GM23338 (cell line): ENCODE measurements at places on chromosomes 13 and 19. TPM values are rescaled to one million over a fixed set of nuclear protein-coding genes. Genes with fewer than 3 reads are reported as not detected.

DNA sequence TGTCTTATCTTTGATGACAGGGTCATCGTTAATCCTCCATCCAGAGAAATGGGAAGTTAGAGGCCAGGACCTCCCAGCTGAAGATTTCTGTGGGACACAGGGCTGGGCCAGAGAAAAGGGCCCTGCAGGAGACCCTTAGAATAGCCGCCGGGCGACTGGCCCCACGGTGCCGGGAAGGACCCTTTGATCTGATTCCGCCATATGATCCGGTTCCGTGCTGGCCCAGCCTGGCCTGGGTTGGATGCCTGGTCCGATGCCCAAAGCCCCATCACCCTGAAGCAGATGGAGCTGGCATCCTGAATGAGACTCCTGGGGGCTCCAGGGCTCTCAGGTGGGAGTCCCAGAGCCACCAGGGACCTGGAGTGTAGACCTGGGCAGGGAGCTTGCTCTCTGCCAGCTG is 6.0 kb upstream of the STK11 start:
- no peak for DNase-seq

GRCh38 chr13:41670873-41671443 is 213.6 kb downstream of the RGCC start:
- no peak for DNase-seq

DNA sequence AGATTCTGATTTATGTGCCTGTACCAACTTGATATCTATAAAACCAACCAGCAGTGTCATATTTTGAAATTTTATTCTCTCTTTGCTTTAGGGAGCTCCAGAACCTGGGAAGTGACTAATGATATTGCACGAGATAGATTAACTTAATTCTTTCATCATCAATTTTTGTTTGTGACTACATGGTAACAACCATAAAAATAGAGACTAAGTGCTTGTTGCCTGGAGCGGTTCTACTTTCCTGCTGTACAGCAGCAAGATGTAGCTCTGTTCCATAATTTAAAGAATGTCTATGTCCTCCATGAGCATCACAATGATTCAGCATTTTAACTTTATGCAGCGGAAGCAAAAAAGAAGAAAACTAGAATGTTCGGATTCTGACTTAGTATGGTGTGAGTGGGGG is 275.6 kb downstream of the KLF5 start:
- DNase-seq: no peak

DNA sequence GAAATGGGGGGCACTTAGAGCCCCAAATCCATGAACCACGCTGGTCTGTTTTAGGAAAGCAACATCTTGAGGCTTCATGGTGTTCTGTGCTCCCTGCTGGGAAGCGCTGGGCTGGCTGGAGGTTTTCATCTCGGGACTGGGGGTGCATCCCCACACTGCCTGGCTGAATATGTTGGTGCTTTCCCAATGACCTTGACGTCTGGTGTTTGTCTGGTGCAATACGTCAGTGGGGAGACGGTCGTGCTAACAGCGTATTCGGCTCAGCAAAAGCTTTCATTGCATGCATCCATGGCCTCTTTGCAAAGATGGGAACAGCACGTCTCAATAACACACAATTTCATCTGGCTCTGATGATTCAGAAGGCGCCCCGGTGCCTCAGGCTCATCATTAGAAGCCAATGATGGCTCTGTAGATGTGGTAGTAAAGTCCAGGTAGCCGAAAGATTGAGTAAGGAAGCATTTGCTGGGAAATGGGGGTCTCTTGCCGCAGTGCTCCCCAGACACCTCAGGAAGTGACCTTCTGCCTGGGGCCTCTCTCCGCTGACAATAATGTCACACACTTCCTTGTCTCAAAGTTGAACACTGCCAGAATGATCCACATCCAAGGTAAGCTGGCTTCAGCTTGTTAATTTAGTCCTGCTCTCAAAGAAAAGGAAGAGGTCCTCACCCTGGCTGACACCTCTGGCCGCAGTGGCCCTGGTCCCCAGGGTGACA is 97.7 kb downstream of the ING1 start:
- DNase-seq: no peak

DNA sequence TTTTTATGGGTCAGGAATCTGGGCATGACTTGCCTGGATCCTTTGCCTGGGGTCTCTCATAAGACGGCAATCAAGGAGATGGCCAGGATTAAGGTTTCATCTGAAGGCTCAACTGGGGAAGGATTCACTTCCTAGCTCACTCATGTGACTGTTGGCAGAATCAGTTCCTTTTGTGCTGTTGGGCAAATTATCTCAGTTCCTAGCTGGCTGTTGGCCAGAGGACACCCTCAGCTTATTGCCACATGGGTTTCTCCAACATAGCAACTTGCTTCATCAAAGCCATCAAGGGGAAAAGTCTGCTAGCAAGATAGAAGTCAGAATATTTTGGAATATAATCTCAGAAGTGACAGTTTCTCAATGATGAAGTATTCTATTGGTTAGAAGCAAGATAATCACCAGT is 12.2 kb upstream of the EVI5L start:
- no peak for DNase-seq

GRCh38 chr19:38386300-38386970 is 1.4 kb downstream of the GGN start:
- peak; percentile 35 for DNase-seq

DNA sequence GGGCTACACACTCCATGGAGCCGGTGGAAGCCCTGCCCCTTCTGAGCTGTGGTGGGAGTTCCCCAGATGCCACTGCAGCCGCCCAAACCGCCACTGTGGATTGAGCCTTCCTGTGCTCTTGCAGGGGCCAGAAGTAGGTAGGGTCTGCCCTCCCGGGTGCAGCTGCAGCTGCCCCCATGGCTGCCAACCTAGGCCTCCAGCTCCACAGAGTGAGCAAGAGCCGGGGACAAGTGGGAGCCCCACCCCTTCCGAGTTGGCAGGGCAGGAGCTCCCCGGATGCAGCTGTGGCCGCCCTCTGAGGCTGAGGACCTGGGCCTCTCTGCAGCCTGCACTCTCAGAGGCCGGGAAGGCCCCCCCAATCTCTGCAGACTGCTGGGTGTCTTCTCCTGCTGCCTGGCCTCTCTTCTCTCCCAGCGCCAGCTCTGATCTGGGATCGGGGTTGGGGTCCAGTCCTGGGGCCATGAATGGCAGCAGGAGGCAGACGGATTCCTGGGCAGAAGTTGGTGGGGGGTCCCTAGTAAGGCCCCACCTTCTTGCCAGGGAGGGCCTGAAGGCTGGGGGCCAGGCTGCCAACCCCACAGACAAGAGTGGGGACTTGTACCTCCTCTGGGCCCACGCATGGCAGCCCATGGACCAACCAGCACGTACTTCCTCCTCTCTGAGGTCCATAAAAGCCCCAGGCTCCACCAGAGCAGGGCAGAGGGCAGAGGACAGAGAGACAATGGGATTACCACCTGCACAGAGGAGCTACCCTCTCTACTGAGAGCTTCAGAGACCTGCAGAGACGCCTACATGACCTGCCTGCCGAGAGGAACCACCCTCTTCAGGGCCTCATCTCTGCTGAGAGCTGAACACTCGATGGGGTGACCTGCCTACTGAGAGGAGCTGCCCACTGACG is 28.9 kb downstream of the AP2S1 start:
- DNase-seq: no peak

The ITGBL1 gene
- polyA plus RNA-seq: 0.26 and 0.29 TPM in 2 replicates

The UFM1 gene
- 65.0 and 77.1 TPM in 2 replicates for polyA plus RNA-seq

The PRR19 gene
- 4.1 and 5.6 TPM in 2 replicates for polyA plus RNA-seq

The C19orf85 gene
- 2.1 and 3.4 TPM in 2 replicates for polyA plus RNA-seq

The PPM1N gene
- polyA plus RNA-seq: 25.1 and 30.1 TPM in 2 replicates

The IGFL3 gene
- polyA plus RNA-seq: not detected in 2 replicates

The PTH2 gene
- polyA plus RNA-seq: 1.3 and 1.6 TPM in 2 replicates

The WDR88 gene
- polyA plus RNA-seq: not detected in 2 replicates
